ENCODE measurements at places on chromosomes 4 and X.

GRCh38 chr4:81604683-81605218, 133.0 kb upstream of the RASGEF1B start:
- no peak for DNase-seq

- no peak for DNase-seq
These were observed 167.8 kb upstream of the NAP1L5 start for GRCh38 chr4:88865466-88865865.

DNA sequence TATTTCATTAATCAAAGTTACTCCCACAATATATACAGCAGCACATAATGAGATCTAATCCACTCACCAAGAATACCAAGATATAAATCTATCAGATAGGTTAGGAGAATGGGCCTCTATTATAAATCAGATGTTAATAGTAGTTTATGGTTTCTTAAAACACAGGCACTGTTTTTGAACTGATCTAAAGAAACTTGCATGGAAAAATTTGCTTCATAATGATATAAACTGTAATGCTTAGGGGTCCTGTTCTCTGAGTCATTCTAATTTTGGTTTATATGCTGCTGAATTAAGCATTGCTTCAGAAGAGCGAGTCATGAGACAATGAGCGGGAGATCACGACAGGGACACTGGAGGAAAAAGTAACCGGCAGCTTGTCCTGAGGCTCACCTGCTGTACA, 113.3 kb upstream of the OTUD4 start:
- DNase-seq: no peak

DNA sequence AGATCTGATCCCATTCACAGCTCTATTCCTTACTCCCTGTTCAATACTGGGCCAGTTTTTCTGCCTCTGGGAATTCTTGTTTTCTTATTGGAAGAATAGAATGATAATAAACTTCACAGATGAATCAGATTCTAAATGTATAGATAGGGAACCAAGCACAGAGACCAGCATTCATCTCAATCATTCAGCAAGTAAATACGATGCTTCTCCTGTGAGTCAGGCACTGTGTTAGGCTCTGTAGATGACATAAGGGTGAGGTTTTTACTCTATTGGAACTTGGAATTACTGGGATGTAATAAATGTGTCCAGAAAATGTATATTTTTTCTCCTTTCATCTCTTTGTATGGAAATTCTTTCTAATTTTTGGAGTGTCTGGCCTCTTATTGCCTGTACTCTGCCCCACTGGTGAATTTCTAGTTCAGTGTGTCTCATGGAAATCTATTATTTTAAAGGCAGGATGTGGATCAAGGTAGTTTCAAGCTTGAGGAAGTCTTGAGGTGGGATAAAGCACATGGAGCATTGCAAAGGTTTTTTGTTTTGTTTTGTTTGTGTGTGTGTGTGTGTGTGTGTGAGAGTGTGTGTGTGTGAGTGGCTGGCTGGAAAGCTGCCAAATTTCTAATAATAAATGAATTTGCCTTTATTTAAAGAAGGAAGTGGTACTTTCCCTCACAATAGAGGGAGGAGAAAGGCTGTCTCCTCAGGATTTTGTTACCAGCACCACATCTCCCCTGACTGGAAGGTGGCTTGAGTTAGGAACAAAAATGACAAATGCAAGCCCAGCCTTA, 117.9 kb upstream of the HS3ST1 start:
- DNase-seq: no peak

GRCh38 chr4:138707746-138708677, 307.6 kb upstream of the NOCT start:
- no peak for DNase-seq

GRCh38 chrX:7191681-7192110, 43.7 kb upstream of the PUDP start:
- DNase-seq: no peak

DNA sequence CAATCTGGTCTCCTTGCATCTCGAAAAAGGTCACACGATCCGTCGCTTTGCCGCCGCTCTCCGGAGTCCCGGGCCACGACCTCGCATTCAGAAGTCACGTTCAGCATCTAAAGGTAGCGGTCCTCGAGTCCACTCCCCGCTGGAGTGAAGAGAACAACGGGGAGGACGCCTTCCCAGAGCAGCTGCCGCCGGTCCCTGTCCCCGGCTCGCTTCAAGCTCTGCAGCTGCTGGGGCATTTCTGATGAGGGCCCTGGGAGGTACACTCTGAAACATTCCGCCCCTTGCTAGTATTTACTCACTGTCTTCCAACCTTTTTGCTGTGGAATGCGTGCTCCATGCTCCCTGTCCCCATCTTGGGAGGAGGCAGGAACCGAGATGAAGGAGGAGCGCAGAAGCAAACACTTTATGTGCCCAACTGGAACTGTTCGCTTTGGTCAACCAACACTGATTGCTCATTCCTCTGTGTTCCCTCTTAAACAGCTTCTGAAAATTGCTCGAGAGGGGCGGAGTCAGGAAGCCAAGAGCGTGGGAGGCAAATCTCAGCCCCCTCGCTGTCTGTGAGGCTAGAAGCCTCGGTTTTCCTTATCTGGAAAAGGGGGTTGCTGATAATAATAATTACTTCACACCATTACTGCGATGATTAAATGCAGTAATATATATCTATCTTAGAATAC, 6.4 kb upstream of the VAMP7 start:
- DNase-seq: no peak

GRCh38 chrX:154495472-154495922, 5.1 kb upstream of the SLC10A3 start:
- DNase-seq: no peak

DNA sequence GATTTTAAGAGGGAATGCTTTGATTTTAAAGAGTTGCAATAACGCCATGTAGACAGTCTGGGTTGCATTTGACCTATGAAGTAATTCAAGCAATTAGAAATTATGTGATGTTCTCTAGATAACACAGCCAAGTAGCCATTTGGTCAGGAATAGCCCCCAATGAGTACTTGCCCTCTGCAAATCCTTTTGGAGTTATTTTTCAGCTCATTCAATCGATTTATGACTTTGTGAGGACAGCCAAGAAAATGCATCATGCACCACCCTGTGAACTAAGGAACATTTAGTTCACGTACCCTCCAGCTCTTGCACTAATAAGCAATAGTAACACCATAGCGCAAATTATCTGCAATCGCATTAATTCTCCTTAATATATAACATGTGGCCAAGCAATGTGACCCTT, 552.6 kb upstream of the INTU start:
- DNase-seq: no peak

DNA sequence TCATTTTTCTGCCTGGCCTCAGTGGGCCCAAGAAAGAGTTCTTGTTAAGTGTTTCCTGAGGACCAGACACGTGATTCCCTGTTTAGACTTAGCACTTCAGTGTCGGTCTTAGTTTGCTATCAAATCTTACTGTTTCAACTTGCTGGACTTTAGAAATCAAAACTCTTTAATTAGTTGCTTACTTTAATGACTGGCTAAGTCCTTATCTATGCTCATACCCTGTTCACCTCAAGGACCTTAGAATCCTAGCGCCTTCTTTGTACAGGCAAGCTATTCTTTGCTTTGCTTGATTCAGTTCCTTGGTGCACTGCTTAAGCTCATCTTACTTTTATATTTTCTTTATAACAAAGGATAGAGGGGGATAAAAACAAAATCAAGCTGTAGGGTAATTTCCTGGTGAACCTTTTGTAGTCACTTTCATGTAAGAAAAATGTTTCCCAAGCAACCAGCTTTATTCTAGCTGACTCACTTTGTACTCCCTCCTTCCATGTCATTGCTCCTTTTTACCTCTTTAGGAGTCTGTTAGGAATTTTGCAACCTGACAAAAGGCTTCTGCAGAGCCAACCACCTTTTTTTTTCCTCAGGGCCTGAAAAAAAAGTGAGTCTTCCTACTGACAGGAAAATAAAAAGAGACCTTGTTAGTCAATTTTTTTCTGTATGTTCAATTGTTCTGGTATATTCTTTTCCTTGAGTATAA, 14.7 kb downstream of the WDR44 start:
- DNase-seq: no peak

DNA sequence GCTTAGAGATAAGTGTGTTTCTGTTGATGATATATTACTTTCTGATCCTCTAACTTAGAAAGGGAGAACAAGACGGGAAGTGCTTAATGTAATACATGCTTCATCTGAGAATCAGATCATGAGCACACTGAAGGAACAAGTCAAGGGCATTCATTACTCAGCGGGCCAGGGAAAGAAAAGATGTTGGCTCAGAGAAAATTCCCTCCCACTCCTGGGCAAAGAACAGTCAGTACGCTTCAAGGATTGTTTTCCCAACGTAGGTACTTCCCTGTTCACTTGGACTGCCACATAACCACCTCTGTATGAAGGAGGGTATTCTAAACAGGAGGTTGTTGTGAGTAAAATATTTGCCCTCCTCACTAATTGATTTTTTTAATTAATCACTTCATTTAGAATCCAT, 374.5 kb upstream of the FMR1 start:
- DNase-seq: no peak

- no peak for DNase-seq
These were observed 37.6 kb downstream of the GPR174 start for GRCh38 chrX:79182071-79182470.

DNA sequence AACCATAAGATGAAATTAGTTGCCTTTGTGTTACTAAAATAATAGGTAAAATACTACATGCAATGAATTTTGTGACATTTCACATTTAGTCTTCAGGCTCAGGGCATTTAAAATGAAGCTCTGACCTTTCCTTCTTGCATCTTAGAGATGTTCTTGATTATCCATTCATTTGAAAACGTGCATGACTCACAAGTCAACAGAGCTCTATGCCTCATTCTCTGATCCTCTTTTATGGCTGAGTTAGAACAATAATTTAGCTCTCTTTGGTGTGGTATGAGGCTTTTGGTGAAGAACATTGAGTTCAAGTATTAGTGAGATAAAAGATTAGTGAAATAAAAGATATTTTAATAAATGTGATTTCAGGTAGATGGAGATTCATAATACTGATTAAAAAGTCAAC, 66.5 kb downstream of the TIGD2 start:
- no peak for DNase-seq

DNA sequence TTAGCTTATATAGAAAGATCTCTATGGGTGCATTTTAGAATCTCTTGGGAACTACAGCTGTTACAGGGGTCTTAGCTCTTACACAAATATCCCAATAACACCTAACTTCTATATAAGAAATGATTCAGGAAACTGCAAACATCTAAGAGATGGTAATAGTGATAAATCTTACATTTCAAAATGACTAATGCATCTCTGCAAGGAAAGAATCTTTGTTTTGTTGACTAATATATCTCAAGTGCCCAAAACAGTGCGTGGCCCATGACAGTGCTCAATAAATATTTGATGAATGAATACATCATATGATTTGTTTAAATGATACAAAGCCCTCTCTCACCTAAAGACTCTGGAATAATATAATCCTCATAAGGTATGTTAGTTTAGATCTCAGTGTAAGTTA, 47.5 kb downstream of the CENPE start:
- DNase-seq: no peak

GRCh38 chrX:119673336-119673735, 19.6 kb downstream of the SEPTIN6 start:
- DNase-seq: no peak

- DNase-seq: no peak
These were observed 608.8 kb upstream of the EPHA5 start for GRCh38 chr4:66279084-66279483.

GRCh38 chr4:89586864-89587263, 250.1 kb downstream of the SNCA start:
- DNase-seq: no peak

- DNase-seq: no peak
These were observed 239.9 kb downstream of the NKX6-1 start for GRCh38 chr4:84258905-84259830.

DNA sequence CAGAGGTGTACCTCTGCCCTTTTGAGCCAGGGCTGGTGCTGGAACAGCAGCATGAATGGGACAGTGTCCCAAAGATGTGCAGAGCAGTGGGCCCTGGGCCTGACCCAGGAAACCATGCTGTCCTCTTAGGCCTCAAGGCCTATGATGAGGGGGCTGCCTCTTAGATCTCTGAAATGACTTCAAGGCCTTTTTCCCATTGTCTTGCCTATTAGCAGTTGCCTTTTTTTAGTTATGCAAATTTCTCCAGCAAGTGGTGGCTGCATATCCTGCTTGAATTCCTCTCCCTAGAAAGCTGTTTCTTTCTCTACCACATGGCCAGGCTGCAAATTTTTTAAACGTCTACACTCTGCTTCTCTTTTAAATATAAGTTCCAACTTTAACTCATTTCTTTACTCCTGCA, 160.3 kb downstream of the CFAP299 start:
- no peak for DNase-seq

DNA sequence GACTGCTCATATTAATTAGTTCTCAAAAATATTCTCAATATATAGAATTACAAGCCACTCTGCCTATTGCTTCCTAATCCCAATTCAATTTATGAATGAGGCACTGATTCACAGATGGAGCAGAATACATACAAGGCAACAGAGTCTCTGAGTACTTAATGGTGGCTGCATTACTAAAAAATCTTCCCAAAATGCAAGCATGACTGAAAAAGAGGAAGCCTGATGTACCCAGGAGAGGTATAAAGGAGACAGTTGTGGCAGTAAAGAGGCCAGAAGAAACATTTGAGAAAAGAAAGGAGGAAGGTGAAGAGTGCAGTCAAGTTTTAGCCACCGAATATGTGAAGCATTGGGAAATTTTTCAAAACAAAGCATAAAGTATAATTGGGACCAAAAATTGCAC, 163.2 kb upstream of the INTU start:
- DNase-seq: no peak

DNA sequence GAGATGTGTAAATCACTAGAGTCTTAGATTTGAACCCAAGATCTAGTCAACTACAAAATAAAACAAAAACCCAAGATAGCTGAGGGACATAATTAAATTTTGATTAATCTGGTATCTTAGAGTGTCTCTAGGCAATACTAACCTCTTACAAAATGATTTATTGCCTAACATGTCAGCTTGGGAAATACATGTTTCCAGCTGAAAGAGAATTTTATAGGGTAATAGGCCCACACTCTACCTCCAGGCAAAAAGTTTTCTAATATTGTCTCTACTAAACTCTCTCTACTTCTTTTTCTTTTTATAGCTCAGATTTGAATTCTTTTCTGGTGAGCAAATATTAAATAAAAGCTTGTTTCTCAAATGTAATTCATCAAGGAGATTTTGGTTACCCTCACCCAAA, 263.2 kb downstream of the IL15 start:
- no peak for DNase-seq

DNA sequence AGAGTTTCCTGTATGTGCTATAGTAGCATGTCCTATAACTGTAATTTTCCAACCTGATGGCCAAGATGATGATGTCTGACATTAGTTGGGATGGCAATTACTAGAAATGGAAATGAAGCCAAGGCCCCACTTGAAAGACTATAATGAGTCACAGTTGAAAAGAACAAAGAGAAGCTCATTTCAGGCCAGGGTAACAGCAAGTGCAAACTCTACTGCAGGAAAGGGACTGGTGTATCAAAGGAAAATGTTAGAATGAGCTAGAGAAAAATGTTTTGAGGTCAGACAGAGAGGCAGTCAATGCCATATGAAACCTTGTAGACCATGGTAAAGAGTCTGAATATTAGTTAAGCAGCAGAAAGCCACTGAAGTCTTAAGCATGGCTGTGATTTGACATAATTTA, 146.2 kb upstream of the SH3RF1 start:
- DNase-seq: no peak

- no peak for DNase-seq
These were observed 217.4 kb upstream of the AADAT start for GRCh38 chr4:170307182-170307581.

- no peak for DNase-seq
These were observed 62.7 kb upstream of the IL15 start for GRCh38 chr4:141573678-141574077.

Measured in activated effector memory CD4-positive, alpha-beta T cell treated with Interleukin-2 at 50 U/mL for 16 hours (primary cell).